Mononuclear cell (primary cell): ENCODE measurements at places on chromosomes 1 and 21. TPM values are rescaled to one million over a fixed set of nuclear protein-coding genes. Genes with fewer than 3 reads are reported as not detected.

The NEGR1 gene
- total RNA-seq: 0.31 TPM

The PCP4 gene
- not detected for total RNA-seq

The PNRC2 gene
- total RNA-seq: 243 TPM

The SLC45A1 gene
- total RNA-seq: not detected

The ANKRD65 gene
- not detected for total RNA-seq
